Activated T-helper 17 cell treated with anti-CD3 and anti-CD28 coated beads, Interleukin-2, amount 50 U/mL, for 72 hours (primary cell): ENCODE measurements at places on chromosomes 1 and 21.

GRCh38 chr1:160205242-160206035, at the start of gene PEA15:
TSS of gene PEA15 (plus strand) at chr1:160205384. CDS start at chr1:160211545, 6,161 bp downstream.
- peak within 1 kb of the TSS; percentile 85 for H3K27ac ChIP-seq
- H3K36me3 ChIP-seq: peaks cover 46% of the 10 kb centered on the region
- H3K4me3 ChIP-seq: peak within 1 kb of the TSS; percentile 76
- peaks cover 38% of the 10 kb centered on the region for H3K4me1 ChIP-seq

DNA sequence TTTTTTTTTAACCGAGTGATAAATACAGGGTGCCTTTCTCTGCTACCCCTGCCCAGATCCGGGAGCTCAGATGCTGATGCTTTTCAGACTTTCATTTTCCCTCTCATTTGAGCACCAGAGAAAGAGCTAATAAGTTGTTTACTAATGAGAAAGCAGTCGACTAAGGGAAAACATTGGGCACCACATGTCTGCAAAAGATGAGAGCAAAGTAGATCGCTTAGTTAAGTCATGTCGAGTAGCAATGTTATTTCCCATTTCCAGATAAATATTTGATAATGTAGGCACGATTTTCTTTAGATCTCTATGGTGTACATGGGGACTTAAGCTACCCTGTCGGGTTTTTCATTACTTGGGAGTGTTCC, 1.2 kb downstream of the PKN2 start:
- peaks cover 6% of the 10 kb centered on the region for H3K4me1 ChIP-seq
- no peaks in the 10 kb centered on the region for H3K27me3 ChIP-seq
- ATAC-seq: no peak
- peaks cover 8% of the 10 kb centered on the region for H3K36me3 ChIP-seq
- H3K4me3 ChIP-seq: peak overlapping the region; percentile 86
- H3K27ac ChIP-seq: peak overlapping the region; percentile 89

DNA sequence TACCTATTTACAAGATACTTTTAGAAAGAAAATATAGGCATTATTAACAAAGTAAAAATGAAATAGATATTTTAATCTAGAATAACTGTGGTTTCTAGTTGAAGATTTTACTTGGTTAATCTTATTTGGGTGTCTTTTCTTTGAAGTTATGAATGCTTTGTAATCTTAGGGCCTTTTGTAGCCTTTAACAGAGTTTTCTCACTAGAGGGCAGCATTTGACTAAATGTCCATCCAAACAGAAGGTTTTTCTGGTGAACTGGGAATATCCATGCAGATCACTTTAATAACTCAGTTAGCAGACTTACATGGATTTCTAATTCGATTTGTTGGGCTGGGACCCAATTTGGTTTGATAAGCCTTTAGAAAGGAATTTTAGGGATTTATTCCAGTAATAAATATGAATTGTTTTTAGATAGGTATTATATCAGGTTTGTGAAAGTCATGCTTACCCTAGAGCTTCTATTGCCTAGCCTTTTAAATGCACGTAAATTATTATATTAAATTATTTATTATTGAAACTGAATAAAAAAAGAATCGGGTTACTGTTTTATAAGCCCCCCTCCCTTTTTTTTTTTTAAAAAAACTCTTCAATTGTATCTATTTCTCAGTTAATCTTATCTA, 119.7 kb downstream of the ZNF326 start:
- no peaks in the 10 kb centered on the region for H3K36me3 ChIP-seq
- peaks cover 35% of the 10 kb centered on the region for H3K27me3 ChIP-seq

GRCh38 chr1:178101654-178102053, 7.8 kb downstream of the RASAL2 start:
- no peak overlapping the region for H3K4me3 ChIP-seq
- no peak overlapping the region for H3K27ac ChIP-seq
- no peak for ATAC-seq
- peaks cover 12% of the 10 kb centered on the region for H3K27me3 ChIP-seq
- no peaks in the 10 kb centered on the region for H3K36me3 ChIP-seq

DNA sequence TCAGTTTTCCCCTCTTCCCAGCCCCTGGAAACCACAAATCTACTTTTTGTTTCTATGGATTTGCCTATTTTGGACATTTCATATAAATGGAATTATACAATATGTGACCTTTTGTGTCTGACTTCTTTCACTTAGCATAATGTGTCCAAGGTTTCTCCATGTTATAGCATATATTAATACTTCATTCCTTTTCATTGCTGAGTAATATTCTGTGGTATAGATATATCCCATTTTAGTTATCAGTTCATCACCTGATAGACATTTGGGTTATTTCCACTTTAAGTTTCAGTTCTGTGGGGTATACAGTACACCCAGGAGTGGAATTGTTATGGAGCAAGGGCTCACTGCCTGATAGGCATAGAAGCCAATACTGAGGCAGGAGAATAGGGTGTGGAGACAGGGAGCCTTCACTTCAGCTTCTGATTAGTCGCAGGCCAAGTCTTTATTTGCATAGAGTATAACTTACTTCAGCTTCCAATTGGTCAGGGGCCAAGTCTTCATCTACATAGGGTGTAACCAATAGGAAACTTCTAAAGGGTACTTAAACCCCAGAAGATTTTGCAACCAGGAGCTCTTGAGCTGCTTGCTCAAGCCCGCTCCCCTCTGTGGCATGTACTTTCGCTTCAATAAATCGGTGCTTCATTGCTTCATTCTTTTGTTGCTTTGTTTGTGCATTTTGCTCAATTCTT, 8.3 kb upstream of the NVL start:
- no peaks in the 10 kb centered on the region for H3K36me3 ChIP-seq
- H3K27me3 ChIP-seq: no peaks in the 10 kb centered on the region
- no peak for ATAC-seq
- no peak overlapping the region for H3K4me3 ChIP-seq
- no peak overlapping the region for H3K27ac ChIP-seq

GRCh38 chr1:170221031-170221430, 75.3 kb downstream of the NTMT2 start:
- H3K4me1 ChIP-seq: no peaks in the 10 kb centered on the region
- peaks cover 29% of the 10 kb centered on the region for H3K27me3 ChIP-seq
- no peak for ATAC-seq
- no peaks in the 10 kb centered on the region for H3K36me3 ChIP-seq
- no peak overlapping the region for H3K27ac ChIP-seq
- no peak overlapping the region for H3K4me3 ChIP-seq

DNA sequence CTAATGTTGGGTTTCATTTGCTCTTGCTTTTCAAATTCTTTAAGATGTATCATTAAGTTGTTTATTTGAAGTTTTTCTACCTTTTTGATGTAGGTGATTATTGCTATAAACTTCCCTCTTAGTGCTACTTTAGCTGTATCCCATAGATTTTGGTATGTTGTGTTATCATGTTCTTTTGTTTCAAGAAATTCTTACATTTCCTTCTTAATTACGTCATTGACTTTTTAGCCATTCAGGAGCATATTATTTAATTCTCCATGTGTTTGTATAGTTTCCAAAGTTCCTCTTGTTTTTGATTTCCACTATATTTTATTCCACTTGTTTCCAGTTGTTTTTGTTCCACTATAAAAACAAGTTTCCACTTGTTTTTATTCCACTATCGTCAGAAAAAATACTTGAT, 15.0 kb downstream of the GPR88 start:
- peaks cover 24% of the 10 kb centered on the region for H3K27me3 ChIP-seq
- no peak overlapping the region for H3K27ac ChIP-seq
- no peak for ATAC-seq
- H3K4me1 ChIP-seq: no peaks in the 10 kb centered on the region

DNA sequence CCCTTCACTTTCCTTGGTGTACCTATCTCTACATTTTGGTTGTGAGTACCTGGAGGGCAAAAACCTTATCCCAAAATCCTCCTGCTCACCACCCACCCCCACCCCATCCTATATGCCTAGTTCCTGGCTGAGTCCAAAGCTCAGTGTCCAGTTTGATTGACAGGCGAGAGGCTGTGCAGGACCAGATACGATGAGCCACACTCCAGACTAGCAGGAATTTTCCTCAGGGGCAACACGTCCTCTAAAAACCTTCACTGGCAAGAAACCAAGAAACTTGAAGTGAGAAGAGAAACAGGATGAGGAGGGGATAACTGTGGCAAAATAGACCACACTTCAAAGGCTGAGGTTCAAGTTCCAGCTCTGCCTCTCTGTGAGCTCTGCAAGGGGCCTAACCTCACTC, 1.1 kb upstream of the SLAMF8 start:
- peak overlapping the region; percentile 62 for H3K4me3 ChIP-seq
- H3K36me3 ChIP-seq: no peaks in the 10 kb centered on the region
- no peaks in the 10 kb centered on the region for H3K27me3 ChIP-seq
- peak; percentile 5 for ATAC-seq

GRCh38 chr1:43058545-43059360, 100.1 kb upstream of the SLC2A1 start:
- H3K27me3 ChIP-seq: peaks cover 14% of the 10 kb centered on the region
- ATAC-seq: peak; percentile 86
- peaks cover 14% of the 10 kb centered on the region for H3K4me1 ChIP-seq
- H3K36me3 ChIP-seq: peaks cover 7% of the 10 kb centered on the region

GRCh38 chr1:8567146-8567545, 249.2 kb downstream of the SLC45A1 start:
- ATAC-seq: peak; percentile 18
- H3K27ac ChIP-seq: no peak overlapping the region
- no peaks in the 10 kb centered on the region for H3K27me3 ChIP-seq
- no peaks in the 10 kb centered on the region for H3K36me3 ChIP-seq
- no peaks in the 10 kb centered on the region for H3K4me1 ChIP-seq

- H3K4me3 ChIP-seq: no peak overlapping the region
- no peaks in the 10 kb centered on the region for H3K36me3 ChIP-seq
- no peak overlapping the region for H3K27ac ChIP-seq
- no peaks in the 10 kb centered on the region for H3K4me1 ChIP-seq
- peaks cover 5% of the 10 kb centered on the region for H3K27me3 ChIP-seq
Observed at GRCh38 chr1:242827538-242827937, 303.0 kb upstream of the PLD5 start.

DNA sequence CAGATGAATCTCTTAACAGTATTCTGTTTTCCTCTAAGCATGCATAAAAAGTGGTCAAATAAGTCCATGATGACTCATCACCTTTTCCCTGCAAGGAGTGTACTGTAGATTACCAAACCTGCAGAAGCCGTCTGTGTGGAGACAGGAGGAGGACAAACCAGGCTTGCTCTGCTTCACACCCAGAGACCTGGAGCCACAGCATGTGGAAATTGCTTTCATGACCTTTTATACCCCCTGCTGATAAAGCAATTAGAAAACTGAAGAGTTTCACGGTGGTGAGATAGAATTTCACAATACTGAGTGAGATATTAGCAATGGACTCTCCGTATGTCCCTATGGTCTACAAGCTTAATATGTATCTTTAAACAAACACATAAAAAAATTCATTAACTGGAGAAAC, 9.4 kb downstream of the CORT start:
- no peaks in the 10 kb centered on the region for H3K27me3 ChIP-seq
- H3K27ac ChIP-seq: no peak overlapping the region
- no peaks in the 10 kb centered on the region for H3K4me1 ChIP-seq
- H3K4me3 ChIP-seq: no peak overlapping the region
- peaks cover 69% of the 10 kb centered on the region for H3K36me3 ChIP-seq
- no peak for ATAC-seq

DNA sequence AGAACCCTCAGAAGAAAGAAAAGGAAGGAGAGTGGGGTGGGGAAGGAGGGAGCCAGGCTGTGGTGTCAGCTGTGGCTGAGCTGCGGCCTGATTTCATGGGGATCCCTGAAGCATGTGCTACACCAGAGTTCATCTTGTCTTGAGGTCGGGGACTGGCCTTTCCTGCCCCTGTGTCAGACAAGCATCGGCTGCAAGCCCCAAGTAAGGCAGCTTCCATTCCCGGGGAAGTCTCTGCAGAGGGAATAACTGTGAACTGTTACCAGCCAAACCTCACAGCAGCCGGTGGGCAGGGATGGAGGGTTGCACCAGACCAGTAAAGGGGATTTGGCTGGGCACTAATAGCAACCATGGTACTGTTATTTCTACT, 35.7 kb upstream of the BTG2 start:
- H3K27ac ChIP-seq: no peak overlapping the region
- H3K36me3 ChIP-seq: no peaks in the 10 kb centered on the region
- H3K27me3 ChIP-seq: no peaks in the 10 kb centered on the region
- no peak overlapping the region for H3K4me3 ChIP-seq
- H3K4me1 ChIP-seq: peaks cover 19% of the 10 kb centered on the region

GRCh38 chr1:12711536-12711935, 4.4 kb upstream of the AADACL3 start:
- H3K36me3 ChIP-seq: no peaks in the 10 kb centered on the region
- peaks cover 4% of the 10 kb centered on the region for H3K4me1 ChIP-seq
- peaks cover 22% of the 10 kb centered on the region for H3K27me3 ChIP-seq
- ATAC-seq: no peak
- H3K27ac ChIP-seq: no peak overlapping the region
- H3K4me3 ChIP-seq: no peak overlapping the region

DNA sequence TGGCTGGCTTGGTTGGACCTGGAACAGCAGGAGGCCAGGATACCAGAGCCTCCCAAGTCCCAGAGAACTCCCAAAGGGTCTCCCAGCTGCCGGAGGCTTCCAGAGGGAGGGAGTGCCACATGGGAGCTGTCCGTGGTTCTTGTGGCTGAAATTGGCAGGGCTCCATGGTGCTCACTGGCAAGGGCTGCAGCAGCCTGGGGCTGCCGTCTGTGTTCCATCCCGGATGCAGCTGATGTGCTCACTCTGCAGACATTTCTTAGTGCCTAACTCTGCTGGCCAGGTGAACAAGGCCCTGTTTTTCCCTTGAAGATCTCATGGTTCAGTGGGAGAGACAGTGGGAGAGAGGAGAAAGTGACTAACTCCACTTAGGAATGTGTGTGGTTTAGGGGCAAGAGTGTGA, 261.1 kb downstream of the CAMTA1 start:
- no peak overlapping the region for H3K27ac ChIP-seq
- no peak overlapping the region for H3K4me3 ChIP-seq
- ATAC-seq: no peak
- peaks cover 15% of the 10 kb centered on the region for H3K27me3 ChIP-seq
- H3K36me3 ChIP-seq: no peaks in the 10 kb centered on the region
